ENCODE measurements at places on chromosomes 4 and X. TPM values are rescaled to one million over a fixed set of nuclear protein-coding genes. Genes with fewer than 3 reads are reported as not detected.
A peak's percentile ranks its signal among the peaks of the same experiment; 100 is the strongest.

GRCh38 chr4:146302822-146303221 is 88.5 kb downstream of the REELD1 start:
- H3K27ac ChIP-seq: no peak overlapping the region
- H3K27me3 ChIP-seq: no peaks in the 10 kb centered on the region
- no peaks in the 10 kb centered on the region for H3K4me1 ChIP-seq
- DNase-seq: no peak

Gene GABRE
- total RNA-seq: not detected

DNA sequence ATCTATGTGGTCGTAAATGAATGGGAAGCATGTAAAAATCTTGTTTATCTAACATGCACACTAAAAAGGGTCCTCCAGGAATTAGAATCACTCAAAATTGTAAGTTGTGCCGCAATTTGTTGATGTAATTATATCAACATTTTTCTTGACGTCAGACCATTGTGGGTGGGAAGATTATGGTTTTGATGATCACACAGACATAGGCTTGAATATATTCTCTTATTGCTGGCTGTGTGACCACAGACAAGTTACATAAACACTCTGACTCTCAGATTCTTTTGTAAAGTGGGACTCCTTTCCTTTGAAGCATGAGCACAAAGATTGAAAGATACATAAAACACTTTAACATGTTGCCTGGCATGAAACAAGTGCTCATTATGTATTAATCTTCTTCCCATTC is 51.5 kb downstream of the IL1RAPL1 start:
- H3K27me3 ChIP-seq: no peaks in the 10 kb centered on the region
- H3K4me1 ChIP-seq: no peaks in the 10 kb centered on the region
- no peak for DNase-seq
- no peak overlapping the region for H3K4me3 ChIP-seq

GRCh38 chrX:150088766-150089518 is 150.7 kb upstream of the EOLA2 start:
- no peaks in the 10 kb centered on the region for H3K27me3 ChIP-seq
- H3K27ac ChIP-seq: no peak overlapping the region
- H3K4me1 ChIP-seq: no peaks in the 10 kb centered on the region
- DNase-seq: no peak
- H3K36me3 ChIP-seq: no peaks in the 10 kb centered on the region

Gene PGAM4
- 1.3 TPM for total RNA-seq

Gene ZNF711
- 1.1 TPM for total RNA-seq

DNA sequence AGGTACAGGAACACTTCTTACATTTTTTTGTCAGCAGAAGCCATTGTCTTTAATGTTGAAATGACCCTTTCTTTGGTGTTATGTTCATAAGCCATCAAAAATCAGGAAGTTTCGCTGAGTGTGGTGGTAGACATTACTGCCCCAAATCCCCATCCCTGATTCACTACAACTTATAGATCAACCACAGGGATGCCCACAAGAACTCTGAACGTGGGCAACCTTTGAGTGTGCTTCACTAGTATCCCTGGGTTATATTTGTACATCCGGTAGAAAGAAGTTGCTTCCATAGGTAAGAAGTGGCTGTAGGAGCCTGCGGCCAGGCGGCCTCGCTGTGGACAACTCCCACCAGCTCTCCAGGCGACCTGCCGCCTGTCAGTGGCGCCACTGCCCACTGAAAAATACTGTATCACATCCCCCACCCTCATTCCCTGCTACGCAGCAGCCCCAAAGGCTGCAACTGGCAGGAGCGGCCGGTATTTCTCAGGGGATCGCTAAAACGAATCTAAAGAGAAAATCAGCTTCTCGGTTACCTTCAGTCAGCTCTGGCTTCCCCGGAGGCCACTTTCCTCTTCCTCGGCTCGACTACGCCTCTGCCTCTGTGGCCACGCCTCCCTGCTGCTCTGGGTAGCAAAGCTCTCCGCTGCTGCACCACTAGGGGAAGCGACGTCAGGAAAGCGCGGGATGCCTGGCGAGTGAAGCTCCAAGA is 13.9 kb upstream of the ETDC start:
- peaks cover 19% of the 10 kb centered on the region for H3K36me3 ChIP-seq
- peak overlapping the region; percentile 89 for H3K27ac ChIP-seq
- H3K4me1 ChIP-seq: peaks cover 10% of the 10 kb centered on the region
- peak; percentile 81 for DNase-seq
- no peaks in the 10 kb centered on the region for H3K27me3 ChIP-seq

GRCh38 chr4:24677909-24678308 is 93.6 kb upstream of the DHX15 start:
- no peaks in the 10 kb centered on the region for H3K4me1 ChIP-seq
- peaks cover 17% of the 10 kb centered on the region for H3K27me3 ChIP-seq
- H3K36me3 ChIP-seq: no peaks in the 10 kb centered on the region
- no peak overlapping the region for H3K27ac ChIP-seq
- DNase-seq: no peak

DNA sequence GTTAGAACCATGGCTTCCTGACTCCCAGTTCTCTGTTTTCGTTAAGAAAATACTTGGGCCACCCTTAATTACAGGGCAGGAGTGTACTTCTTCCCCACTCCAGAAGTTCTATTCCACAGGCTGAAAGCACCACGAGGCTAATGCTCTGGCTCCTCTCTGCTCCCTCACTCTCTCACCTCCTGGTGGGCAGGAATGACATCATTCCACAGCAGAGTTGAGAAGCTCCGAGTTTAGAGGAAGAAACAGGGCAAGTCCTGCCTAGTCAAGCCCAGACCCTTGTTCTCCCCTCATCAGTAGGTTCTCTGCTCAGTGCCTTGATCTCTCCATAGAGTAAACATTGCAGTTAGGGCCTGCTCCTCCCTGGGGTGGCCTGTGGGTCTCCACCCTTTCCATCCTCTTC is 343.8 kb upstream of the CLNK start:
- no peaks in the 10 kb centered on the region for H3K36me3 ChIP-seq
- no peak overlapping the region for H3K4me3 ChIP-seq
- H3K27ac ChIP-seq: no peak overlapping the region
- H3K4me1 ChIP-seq: no peaks in the 10 kb centered on the region
- no peaks in the 10 kb centered on the region for H3K27me3 ChIP-seq

- no peak overlapping the region for H3K4me3 ChIP-seq
- peaks cover 43% of the 10 kb centered on the region for H3K27me3 ChIP-seq
These were observed 3.2 kb upstream of the FGF2 start for GRCh38 chr4:122823476-122823875.

GRCh38 chr4:37951461-37952352 is 8.5 kb upstream of the PTTG2 start:
- H3K27ac ChIP-seq: no peak overlapping the region
- H3K4me1 ChIP-seq: peaks cover 32% of the 10 kb centered on the region
- no peak for DNase-seq
- no peak overlapping the region for H3K4me3 ChIP-seq

DNA sequence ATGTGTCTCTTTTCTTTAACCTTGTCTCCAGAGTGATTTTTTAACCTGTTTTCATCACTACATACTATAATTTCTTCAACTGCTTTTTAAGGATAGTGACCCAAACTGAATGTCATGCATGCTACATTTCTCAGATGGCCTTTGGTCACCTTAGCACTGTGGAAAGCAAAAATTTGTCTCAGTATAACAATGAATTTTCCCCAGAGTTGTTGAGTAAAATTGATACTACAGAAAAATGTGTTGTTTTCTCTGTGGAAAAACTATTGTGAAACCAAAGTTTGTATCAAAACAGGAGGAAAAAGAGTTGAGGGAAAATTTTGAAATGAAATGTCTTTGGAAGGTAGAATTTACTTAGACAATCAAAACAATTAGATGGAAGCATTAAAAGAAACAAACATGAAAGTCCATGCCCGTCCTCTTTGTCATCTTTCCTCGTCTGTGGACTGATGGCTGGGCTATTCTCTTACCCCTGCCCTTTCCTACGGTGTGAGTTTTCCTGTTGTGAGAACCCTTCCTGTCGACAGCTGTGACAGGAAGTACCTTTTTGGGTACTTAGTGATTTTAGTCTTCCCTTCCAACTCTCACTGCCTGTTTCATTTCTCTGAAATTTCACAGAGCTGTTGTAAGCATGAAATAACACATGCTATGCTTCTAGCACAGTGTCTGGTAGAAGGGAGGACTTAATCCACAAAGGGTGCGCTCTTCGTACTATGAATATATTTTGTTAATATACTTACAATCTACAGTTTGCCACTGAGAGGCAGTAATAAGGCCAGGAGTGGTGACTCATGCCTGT is 50.8 kb downstream of the LRP2BP start:
- H3K27me3 ChIP-seq: no peaks in the 10 kb centered on the region
- DNase-seq: no peak
- H3K36me3 ChIP-seq: peaks cover 38% of the 10 kb centered on the region
- peak overlapping the region; percentile 88 for H3K27ac ChIP-seq
- H3K4me1 ChIP-seq: peaks cover 32% of the 10 kb centered on the region
- H3K4me3 ChIP-seq: peak overlapping the region; percentile 35

Gene EGF
- not detected for total RNA-seq

DNA sequence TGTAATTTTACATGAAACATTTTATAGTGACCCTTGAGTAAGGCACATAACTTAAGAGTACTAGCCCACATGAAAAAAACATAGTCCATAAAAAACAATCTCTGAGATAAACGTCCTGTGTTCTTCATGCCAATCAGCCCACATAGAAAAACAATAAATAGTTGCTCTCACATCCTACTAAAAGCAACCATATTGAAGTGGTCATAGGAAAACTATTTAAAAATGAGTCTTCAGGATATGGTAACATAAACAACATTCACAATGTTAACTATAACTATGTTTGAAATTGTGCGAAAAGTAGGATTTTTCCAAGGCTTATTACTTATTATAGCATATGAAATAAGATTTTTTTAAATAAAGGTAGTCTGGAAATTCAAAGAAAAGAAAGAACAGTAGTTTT is 77.1 kb upstream of the EPHA5 start:
- no peak overlapping the region for H3K4me3 ChIP-seq
- H3K36me3 ChIP-seq: no peaks in the 10 kb centered on the region

- peaks cover 9% of the 10 kb centered on the region for H3K27me3 ChIP-seq
- peaks cover 16% of the 10 kb centered on the region for H3K4me1 ChIP-seq
- H3K36me3 ChIP-seq: peaks cover 7% of the 10 kb centered on the region
- H3K4me3 ChIP-seq: peak overlapping the region; percentile 97
- DNase-seq: peak; percentile 48
These were observed 550 bp downstream of the ADGRA3 start for GRCh38 chr4:22515145-22515887.

GRCh38 chrX:117752745-117753144 is 363.9 kb downstream of the KLHL13 start:
- H3K4me3 ChIP-seq: no peak overlapping the region
- H3K4me1 ChIP-seq: no peaks in the 10 kb centered on the region
- no peaks in the 10 kb centered on the region for H3K36me3 ChIP-seq
- no peak for DNase-seq

- H3K4me1 ChIP-seq: peaks cover 33% of the 10 kb centered on the region
- no peaks in the 10 kb centered on the region for H3K27me3 ChIP-seq
- H3K4me3 ChIP-seq: no peak overlapping the region
- no peak overlapping the region for H3K27ac ChIP-seq
These were observed 15.4 kb downstream of the IQSEC2 start for GRCh38 chrX:53265771-53266574.

DNA sequence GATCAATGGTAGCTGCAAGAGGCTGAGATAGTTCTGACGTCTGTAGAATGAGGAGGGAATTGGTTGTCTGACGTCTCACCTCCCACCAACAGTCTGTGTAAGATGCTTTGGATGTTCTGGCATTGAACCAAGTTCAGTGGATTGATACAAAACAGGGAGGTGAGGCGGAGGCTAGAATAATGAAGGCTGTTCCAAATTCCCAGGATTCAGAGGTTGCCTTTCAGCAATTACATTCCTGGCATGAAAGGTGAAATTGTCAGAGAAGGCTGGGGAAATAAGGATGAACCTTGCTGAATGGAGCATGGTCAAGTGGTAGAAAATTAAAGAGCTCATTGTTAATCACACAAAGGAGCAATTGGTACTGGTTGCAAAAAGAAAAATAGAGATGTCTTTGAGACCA is 241.6 kb downstream of the FBXW7 start:
- H3K4me3 ChIP-seq: no peak overlapping the region
- H3K27ac ChIP-seq: no peak overlapping the region
- no peak for DNase-seq
- H3K27me3 ChIP-seq: no peaks in the 10 kb centered on the region

Data from activated CD8-positive, alpha-beta T cell treated with anti-CD3 and anti-CD28 coated beads for 36 hours (primary cell).